ENCODE measurements at places on chromosomes 2 and 18. TPM values are rescaled to one million over a fixed set of nuclear protein-coding genes. Genes with fewer than 3 reads are reported as not detected.

- no peak overlapping the region for H3K4me3 ChIP-seq
- no peaks in the 10 kb centered on the region for H3K27me3 ChIP-seq
Measured at GRCh38 chr18:23284629-23285028, 149.3 kb downstream of the CABLES1 start.

GRCh38 chr18:13366962-13367892 lies 148.7 kb downstream of the LDLRAD4 start:
- peaks cover 11% of the 10 kb centered on the region for H3K4me1 ChIP-seq
- DNase-seq, result no peak
- H3K4me3 ChIP-seq, result no peak overlapping the region
- H3K27ac ChIP-seq, result no peak overlapping the region
- H3K27me3 ChIP-seq, result peaks cover 7% of the 10 kb centered on the region
- no peaks in the 10 kb centered on the region for H3K36me3 ChIP-seq

DNA sequence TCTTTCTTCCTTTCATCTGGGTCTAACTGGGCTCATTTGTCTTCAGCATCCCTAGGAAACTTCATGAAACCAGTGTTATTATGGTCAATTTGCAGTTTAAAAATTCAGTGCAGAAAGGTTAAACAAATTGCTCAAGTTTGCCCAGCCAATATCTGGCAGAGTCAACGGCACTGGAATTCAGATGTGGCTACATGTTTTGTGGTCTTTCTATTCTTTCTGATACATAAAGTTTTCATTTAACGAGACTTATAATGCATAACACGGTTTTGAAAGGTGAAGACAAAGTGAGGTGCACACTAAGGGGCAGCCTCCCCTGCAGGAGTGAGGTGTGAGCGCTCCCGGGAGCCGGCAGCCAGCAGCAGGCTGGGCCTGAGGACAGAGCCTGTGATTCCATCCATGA lies 164.6 kb downstream of the RTP5 start:
- no peak overlapping the region for H3K4me3 ChIP-seq
- peaks cover 69% of the 10 kb centered on the region for H3K27me3 ChIP-seq
- peaks cover 8% of the 10 kb centered on the region for H3K4me1 ChIP-seq
- no peaks in the 10 kb centered on the region for H3K36me3 ChIP-seq
- DNase-seq, result no peak

TMEM37 gene
- total RNA-seq, result 3.3 TPM

TUBA3E gene
- not detected for total RNA-seq
